ENCODE measurements at places on chromosomes 12 and 14.

- DNase-seq, result no peak
These were observed 43.0 kb upstream of the NTF3 start for GRCh38 chr12:5388581-5389535.

DNA sequence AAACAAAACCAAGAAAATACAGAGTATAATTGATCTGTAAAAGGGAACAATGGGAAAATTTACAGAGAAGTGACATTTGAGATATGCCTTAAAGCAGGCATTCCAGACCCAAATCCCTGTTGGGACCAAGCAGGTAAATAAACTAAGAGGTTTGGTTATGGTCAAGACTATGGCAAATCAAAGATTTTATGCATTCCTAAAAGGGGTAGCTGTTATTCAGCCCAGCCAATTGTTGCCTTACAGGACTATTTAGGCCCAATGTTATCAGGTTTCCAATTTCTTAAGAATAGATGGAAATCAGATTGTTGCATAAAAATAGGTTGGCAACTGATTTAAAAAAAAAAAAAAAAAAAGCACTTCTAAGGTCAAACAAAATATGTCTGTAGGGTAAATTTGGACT, 5.3 kb downstream of the DNAI7 start:
- no peak for DNase-seq

DNA sequence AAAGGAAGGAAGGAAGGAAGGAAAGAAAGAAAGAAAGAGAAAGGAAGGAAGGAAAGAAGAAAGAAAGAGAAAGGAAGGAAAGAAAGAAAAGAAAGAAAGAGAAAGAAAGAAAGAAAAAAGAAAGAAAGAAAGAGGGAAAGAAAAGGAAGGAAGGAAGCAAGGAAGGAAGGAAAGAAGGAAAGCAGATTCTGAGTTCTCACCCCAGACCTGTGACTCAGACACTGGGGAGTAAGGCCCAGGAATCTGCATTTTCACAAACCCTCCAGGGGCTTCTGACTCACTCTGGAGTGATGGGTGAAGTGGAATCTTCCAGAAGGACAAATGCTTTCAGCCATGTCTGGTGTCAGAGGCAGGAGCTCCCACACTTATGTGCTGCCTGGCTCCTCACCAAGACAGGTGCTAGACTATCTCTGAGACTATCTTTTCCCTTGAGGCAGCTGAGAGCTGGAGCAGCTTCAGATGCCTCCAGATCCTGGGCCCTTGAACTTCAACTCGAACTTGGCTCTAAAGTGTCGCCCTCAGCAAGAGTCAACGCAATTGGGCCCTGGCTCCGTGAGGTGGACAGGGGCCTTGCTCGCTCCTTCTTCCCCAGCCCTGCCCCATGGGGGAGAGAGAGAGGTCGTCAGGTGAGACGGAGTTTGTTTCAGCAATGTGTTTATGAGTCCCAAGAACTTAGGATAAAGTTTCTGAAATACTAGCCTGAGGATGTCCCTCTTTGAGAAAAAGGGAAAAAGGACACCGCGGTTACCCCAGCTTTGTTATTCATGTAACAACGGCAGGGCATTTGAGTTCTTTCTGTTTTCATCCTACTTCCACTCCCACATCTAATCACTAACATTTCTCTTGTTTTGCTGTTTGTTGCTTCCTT, 19.8 kb upstream of the SCARB1 start:
- no peak for DNase-seq

DNA sequence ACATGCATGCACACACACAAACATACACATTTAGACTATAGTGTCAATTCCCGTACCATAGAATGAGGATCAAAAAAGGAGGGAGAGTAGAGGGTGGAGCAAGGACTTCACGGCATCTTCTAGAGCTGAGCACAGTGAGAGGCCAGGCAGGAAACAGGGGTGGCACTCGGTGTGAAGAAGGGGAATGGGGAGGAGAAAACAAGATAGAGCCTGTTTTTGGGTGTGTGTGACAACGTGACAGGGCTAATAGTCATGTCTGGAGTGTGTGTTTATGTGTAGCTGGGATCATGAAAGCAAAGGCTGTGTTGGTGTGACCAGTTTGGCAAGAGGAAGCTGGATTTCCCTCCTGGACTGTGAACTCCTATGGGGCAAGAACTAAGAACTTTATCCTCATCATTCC, 9.9 kb upstream of the ACVR1B start:
- DNase-seq, result no peak

DNA sequence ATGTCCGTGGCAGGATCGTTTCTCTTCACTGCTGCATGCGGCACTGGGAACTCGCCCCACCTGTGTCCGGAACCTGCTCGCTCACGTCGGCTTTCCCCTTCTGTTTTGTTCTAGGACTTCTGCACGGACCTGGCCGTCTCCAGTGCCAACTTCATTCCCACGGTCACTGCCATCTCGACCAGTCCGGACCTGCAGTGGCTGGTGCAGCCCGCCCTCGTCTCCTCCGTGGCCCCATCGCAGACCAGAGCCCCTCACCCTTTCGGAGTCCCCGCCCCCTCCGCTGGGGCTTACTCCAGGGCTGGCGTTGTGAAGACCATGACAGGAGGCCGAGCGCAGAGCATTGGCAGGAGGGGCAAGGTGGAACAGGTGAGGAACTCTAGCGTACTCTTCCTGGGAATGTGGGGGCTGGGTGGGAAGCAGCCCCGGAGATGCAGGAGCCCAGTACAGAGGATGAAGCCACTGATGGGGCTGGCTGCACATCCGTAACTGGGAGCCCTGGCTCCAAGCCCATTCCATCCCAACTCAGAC, 1.2 kb downstream of the FOS start:
- DNase-seq, result peak; percentile 72

GRCh38 chr14:56100556-56100955, 17.7 kb upstream of the PELI2 start:
- DNase-seq, result no peak

- no peak for DNase-seq
These were observed 126.3 kb downstream of the MGST1 start for GRCh38 chr12:16473610-16474326.
